Renal cortex interstitium (tissue), 15 donors: ENCODE measurements at places on chromosomes 11 and 22. TPM values are rescaled to one million over a fixed set of nuclear protein-coding genes. Genes with fewer than 3 reads are reported as not detected.

GRCh38 chr11:72856551-72857345 lies 42.5 kb downstream of the ATG16L2 start:
- DNase-seq = no peak

Gene MUC2
- polyA plus RNA-seq = 0.03 TPM

Gene ELF5
- 59.6 TPM for polyA plus RNA-seq

- no peak for DNase-seq
Observed at GRCh38 chr11:30786256-30787110, 200.3 kb upstream of the MPPED2 start.

GRCh38 chr11:117781627-117782026 lies 15.4 kb downstream of the DSCAML1 start:
- no peak for DNase-seq

GRCh38 chr22:29096736-29097669 lies 24.2 kb downstream of the KREMEN1 start:
- DNase-seq = no peak

- no peak for DNase-seq
Observed at GRCh38 chr11:61619471-61620226, 38.8 kb upstream of the SYT7 start.

GRCh38 chr22:32206774-32207758 lies 2.2 kb upstream of the RFPL2 start:
- DNase-seq = no peak

Gene NDUFC2
- 159 TPM for polyA plus RNA-seq

DNA sequence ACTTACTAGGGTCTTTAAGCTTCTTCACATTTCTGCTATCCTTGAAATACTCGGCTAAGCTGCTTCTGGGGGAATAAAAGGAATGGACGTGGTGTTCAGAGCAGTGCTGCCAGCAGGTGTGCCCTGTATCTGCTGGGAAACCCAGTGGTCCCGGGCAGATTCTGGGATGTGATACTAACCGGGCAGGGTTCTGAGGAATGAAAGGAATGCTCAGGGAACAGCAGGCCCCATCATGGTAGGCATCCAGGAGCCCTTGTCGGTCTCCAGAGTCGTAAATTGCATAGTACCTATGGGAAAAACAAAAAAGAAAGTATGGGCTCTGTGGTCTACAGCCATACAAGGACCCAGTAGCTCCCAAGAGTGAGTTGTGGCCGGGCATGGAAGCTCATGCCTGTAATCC lies 4.5 kb upstream of the TMEM223 start:
- DNase-seq = no peak

- no peak for DNase-seq
Observed at GRCh38 chr22:37630839-37631435, 8.5 kb upstream of the SH3BP1 start.

- no peak for DNase-seq
Observed at GRCh38 chr11:8790968-8791367, 108.4 kb downstream of the RPL27A start.

GRCh38 chr11:76787271-76787670 lies 4.1 kb downstream of the TSKU start:
- no peak for DNase-seq

Gene LUZP2
- polyA plus RNA-seq = 1.9 TPM

DNA sequence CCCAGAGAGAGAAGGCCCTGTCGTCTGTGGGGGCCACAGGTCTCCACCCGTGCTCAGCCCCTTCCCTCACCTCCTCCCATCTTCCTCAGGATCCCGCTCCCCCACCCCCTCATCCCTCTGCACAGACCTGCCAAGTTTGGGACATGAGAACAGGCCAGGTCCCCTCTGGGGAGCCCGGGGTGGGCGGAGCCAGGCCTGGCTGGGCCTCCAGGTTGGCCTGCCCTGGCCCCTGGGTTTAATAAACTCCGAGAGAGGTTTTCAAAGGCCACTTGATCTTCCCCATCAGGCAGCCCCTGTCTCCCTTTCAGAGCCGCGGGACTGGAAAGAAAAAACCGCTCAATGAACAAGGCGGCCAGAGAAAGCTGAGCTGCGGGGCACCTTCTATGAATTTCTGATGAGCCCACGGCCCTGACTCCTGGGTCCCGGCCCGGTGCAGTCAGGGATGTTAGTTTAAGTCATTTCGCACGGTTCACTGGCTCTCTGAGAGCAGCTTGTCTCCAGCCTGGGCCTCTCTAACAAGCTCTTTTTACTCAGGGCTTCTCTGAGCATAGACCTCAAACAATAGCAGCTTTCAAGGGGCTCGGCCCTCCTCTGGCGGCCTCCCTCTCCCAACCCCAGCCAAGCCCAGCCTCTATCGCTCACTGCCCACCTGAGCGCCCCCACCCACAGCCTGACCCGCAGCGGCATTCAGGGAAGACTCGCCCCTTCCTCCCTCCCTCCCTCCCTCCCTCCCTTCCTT lies 64.8 kb downstream of the RPUSD4 start:
- no peak for DNase-seq

DNA sequence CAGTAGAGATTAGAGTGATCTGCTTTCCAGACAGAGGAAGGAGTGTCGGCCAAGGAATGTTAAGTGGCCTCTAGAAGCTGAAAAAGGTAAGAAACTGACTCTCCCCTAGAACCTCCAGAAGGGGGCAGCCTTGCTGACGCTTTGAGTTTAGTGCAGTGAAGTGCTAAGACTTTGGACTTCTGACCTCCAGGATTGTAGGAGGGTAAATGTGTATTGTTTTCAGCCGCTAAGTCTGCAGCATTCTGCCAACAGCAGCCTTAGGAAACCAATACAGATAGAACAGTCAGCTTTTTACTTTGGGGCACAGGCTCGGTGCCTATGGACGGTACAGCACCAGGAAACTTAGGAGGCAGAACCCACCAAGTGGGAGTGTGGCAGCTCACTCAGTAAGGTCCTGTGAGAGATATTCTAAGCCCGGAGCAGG lies 3.6 kb upstream of the TBC1D22A start:
- DNase-seq = no peak

Gene VSIG10L2
- not detected for polyA plus RNA-seq

- no peak for DNase-seq
Observed at GRCh38 chr22:41563051-41563711, 2.4 kb downstream of the CSDC2 start.

- DNase-seq = no peak
Observed at GRCh38 chr11:34219279-34219678, 113.8 kb downstream of the NAT10 start.

Gene LBHD1
- polyA plus RNA-seq = 6.3 TPM

DNA sequence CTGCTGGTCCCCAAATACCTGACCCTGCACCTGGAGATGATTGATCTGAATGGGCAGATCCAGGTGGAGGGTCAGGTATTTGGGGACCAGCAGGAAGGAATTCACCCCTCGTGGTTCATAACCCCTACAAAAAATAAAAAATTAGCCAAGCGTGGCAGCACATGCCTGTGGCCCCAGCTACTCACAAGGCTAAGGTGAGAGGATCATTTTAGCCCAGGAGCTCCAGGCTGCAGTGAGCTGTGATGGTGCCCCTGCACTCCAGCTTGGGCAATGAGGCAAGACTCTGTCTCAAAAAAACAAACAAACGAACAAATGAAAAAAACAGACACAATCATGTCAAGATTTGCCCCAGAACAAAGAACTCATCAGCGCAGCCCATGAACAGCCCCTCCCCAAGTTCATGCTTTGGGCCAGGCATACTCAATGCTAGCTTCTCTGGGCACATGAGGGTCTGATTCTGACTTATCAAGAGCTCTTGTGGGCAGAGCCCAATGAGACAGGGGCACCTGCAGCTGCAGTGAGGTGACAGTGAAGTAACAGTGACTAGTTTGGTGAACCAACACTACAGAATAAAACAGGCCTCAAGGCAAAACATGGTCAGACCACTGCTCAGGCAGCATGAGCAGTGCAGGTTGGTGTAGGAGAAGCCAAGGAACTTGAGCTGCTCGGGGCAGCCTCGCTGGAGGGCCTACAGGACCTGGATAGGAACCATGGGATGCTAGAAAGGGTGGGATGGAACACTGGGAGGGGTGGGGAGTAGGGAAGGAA lies 10.2 kb upstream of the FCHSD2 start:
- no peak for DNase-seq

Gene OR52H1
- polyA plus RNA-seq = not detected

Gene SLC25A45
- polyA plus RNA-seq = 9.2 TPM

Gene MCHR1
- 0.47 TPM for polyA plus RNA-seq

DNA sequence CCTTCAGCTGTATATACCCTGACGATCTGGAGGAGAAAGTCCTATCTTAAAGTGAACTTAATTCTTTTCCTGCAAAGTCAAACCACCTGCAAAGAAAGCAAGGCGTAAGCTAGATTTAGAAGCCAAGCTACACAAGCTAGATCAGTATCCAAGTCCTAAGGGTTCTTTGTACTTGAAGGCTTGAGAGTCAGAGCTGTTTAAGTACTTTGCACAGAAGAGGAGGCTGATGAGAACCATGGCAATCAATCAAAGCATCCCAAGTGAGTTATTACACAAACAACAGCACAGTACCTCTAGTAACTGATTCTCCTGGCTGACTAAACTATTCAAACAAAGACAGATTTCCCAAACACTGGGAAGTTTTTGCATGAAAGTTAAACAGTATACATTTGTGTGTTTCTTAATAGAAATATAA lies 1.9 kb downstream of the CDON start:
- DNase-seq = peak; percentile 36

- DNase-seq = no peak
Observed at GRCh38 chr22:27391092-27391770, 410.3 kb downstream of the MN1 start.

- DNase-seq = no peak
Observed at GRCh38 chr11:33360642-33361041, 103.5 kb downstream of the HIPK3 start.

- no peak for DNase-seq
Observed at GRCh38 chr11:15195454-15196200, 80.9 kb downstream of the INSC start.

- DNase-seq = no peak
Observed at GRCh38 chr11:68215087-68215445, 2.0 kb upstream of the KMT5B start.

GRCh38 chr11:32439501-32440210 lies 4.3 kb upstream of the WT1 start:
- no peak for DNase-seq

DNA sequence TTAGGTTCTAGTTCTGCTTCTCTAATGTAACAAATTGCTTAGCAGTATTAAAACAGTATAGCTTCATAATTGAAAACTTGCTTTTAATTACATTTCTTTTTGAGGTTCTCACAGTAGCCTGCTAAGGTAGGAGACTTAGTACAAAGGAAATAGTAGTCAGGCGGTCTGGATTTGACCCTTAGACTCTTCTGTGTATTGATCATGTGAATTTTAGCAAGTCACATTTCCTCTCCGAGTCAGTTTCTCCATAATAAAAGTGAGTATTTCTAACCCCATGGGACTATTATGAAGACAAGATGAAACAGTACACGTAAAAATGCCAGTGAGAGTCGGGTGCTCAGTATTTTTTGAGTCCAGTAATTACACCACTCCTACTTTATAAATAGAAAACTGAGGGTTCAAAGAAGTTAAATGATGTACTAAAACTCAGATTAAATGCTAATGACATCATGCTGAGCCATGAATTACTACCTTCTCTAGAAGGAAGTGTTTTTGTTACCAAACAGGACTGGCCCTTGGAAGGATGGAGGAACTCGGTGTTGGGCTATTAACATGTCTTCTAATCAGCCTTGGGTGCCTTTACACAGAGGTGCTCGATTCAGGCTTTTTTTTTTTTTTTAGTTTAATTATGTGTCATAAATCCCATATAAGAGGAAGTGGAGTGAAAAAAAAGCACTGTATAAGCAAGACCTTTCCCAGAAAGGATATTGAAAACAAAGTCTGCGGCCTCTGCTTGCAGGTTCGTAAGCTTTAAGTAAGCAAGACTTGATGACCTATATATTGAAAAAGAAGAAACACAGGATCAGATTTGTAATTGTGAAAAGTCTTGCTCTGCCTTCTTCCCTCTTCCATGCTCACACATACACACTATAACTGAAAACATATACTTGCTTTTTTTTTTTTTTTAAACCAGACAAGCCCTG lies 109.0 kb downstream of the EMSY start:
- DNase-seq = no peak

GRCh38 chr11:14411818-14412217 lies 52.8 kb upstream of the RRAS2 start:
- DNase-seq = no peak

DNA sequence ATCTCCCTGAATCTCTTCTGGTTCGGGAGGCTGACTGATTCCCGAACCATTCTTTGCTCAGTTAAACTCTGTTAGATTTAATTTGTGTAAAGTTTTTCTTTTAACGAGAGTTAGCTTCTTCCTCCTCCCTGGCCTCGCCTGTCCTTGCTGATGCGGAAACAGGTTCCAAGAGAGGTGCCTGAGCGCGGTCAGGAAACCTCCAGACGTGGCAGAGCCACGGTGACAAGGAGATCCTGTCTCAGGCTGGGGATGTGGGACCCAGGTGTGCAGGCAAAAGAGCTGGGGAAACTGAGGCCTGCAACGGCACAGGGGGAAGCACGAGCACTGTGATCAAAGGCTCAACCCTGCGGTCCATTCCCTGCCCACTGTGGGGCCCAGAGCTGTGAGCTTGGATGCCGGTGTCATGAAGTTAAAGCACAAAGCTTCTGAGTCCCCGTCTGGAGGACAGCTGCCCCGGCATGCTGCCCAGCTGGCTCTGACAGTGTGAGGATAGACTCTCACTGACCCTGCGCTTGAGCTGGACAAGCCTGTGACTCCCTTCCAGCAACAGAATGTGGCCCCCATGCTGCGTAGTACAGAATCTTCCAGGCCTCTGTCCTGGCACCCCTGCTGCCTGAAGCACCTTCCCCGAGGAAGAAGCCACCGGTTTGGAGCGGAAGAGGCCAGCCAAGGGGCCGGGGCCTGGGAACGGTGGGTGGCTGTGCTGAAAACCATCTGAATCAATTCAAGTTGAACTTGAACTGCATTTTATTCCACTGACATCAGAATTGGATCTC lies 960.6 kb downstream of the BRD1 start:
- no peak for DNase-seq

Gene RFPL1
- polyA plus RNA-seq = 1.1 TPM

GRCh38 chr11:64801561-64802369 lies 1.2 kb downstream of the MAP4K2 start:
- no peak for DNase-seq

Gene OR51B4
- polyA plus RNA-seq = 0.27 TPM

Gene LPXN
- 8.0 TPM for polyA plus RNA-seq

GRCh38 chr11:118226296-118226695 lies 1.5 kb upstream of the JAML start:
- no peak for DNase-seq

Gene AQP11
- 4.6 TPM for polyA plus RNA-seq

DNA sequence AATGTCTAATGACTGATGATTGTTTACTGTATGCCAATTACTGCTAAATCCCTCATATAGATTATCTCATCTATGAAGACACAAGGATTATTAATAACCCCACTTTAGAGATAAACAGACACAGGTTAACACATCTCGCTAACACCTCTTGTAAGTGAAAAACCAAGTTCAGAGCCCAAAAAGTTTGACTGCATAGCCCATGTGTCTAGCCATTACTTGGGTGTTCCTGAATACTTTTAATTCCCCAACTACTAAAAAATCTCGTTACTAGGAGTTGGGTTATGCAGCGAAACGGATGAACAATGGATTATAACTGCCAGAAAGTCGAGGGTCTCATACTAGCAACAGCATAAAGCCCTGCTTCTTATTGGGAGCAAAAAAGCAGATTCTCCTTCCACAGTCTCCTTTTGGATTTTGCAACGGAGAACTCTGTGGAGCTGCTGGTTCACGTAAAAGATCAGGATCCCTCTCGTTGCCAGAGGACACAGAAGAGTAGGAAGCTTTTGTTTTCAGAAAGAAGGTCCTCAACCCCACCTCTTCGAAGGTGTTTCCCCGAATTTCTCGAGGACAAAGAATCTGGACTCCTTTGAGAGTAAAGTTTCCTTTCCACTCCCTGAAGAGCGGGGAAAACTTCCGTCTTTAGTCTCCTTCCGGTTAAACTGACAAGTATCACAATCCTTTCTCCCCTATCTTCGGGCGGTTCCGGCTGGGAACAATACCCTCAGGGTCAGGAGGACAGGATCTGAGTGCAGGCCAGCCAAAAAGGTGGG lies 979 bp downstream of the ZBED5 start:
- DNase-seq = peak; percentile 63
